ENCODE measurements at places on chromosomes 12 and 14.

DNA sequence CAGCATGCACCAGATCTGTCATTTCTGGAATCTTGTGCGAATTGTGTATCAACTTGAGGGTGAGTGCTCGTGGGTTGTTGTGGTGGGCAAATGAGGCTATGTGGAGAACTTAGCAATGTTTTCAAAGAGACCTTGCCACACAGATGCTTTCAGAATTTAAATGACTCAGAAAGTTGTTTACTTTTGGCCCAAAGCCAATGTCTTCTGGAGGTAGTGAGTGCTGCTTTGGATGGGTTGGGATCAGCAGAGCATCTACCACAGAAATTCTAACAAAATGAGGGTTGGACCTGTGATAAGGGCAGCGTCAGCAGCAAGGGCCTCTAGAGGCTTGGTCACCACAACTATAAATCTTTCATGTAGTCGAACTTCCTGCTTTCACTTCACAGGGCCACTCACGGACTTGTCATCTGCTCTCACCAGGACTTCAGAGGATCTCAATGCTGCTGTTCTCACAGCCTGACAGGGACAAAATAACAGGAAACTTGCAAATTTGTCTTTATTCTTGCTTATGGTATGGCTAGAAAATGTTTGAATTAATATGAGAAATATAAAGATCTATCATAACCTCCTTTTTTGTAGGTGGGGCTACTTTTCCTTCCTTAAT, 111.4 kb downstream of the DACT1 start:
- DNase-seq = peak; percentile 74

- no peak for DNase-seq
These were observed 15.5 kb downstream of the PKP2 start for GRCh38 chr12:32881107-32881506.

DNA sequence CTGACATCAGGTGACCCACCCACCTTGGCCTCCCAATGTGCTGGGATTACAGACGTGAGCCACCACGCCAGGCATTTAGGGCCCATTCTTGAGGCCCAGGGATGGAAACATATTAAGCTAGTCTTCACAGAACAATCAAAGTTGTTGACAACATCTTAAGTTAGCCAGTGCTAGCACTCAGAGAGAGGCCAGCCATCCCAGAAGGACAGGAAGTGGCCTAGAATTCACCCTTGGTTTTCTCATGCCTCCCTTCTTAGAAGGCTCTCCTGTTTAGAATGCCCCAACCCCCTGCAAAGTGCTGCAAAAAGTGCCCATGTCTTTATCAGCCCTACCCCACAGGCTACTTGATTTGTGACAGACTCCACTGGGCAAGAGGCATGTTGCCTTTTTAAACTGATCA, 12.1 kb upstream of the OR6J1 start:
- DNase-seq = no peak

GRCh38 chr12:9651265-9651729, 18.2 kb upstream of the CLEC2D start:
- DNase-seq = peak; percentile 12

GRCh38 chr12:53345486-53346188, 9.5 kb upstream of the SP7 start:
- DNase-seq = no peak

DNA sequence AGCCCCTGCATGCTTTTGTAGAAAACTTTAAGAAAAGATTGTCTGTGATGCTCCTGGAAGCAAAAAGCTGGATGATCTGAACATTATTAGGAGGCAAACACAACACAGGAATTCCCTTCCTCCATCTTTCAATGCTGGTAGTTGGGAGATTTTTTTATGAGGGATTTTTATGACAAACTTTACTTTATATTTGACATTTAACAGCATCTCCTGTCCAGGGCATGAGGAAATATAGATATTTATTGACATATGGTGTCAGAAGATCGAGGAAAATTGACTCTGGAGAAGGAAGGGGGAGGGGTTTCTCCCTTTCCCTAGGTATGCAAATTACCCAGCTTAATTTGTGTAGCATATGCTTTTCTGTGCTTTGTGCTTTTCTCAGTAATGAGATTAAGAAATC, 37.8 kb upstream of the CISTR start:
- no peak for DNase-seq

DNA sequence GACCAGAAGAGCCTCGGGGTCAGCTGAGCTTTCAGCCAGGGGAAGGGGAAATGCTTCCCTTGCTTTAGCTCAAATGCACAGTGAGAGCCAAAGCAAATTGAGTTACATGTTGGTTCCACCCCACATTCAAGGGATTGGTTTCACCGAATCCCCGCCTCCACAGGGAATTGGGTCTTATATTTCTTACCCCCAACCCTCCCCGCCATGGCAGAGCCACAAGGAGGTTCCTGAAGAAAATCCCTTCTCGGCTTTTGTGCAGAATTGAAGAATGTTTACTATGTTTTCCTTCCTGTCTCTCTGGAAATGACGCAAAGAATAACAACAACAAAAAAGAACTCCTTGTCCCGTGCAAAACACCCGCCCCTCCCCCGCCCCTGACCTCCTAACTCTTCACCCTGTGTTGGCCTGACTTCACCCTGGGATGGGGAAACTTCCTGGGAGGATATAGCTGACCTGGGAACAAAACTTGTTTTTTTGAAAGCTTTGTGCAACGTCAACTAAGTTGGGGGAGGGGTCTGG, 21.9 kb upstream of the CIPC start:
- peak; percentile 58 for DNase-seq

- DNase-seq = no peak
These were observed 66.0 kb upstream of the ATP2B1 start for GRCh38 chr12:89774645-89775044.

DNA sequence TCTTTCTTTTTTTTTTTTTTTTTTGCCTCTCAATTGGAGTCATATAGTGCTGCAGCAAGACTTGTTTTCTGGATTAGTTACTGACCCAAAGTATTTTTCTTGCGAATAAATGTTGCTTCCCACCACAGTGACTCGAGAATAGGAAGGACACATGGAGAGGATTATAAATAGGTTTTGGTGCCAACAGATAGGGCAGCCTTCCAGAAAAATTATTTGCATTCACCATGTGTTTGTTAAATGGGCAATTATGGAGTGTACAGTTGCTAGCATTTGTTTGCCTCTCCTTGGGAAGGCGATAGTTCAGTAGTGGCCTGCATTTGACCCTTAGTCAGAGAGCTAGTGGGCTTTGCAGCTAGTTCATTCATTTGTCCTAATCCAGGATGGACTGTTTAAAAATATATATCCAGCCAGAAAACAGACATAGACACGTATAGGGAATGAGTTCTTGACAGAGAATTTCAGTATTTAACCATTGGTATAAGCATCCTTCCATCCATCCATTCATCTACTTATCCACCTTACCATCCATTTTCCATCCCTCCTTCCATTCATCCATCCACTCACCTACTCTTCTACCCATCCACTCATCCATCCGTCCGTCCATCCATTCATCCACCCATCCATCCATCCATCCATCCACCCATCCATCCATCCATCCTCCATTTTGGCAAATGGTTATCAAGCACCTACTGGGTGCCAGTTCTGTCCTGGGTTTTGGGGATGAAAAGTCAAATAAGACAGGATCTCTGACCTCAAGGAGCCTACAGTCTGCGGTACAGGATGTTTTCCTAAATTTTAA, 67.5 kb downstream of the CHST11 start:
- peak; percentile 41 for DNase-seq

DNA sequence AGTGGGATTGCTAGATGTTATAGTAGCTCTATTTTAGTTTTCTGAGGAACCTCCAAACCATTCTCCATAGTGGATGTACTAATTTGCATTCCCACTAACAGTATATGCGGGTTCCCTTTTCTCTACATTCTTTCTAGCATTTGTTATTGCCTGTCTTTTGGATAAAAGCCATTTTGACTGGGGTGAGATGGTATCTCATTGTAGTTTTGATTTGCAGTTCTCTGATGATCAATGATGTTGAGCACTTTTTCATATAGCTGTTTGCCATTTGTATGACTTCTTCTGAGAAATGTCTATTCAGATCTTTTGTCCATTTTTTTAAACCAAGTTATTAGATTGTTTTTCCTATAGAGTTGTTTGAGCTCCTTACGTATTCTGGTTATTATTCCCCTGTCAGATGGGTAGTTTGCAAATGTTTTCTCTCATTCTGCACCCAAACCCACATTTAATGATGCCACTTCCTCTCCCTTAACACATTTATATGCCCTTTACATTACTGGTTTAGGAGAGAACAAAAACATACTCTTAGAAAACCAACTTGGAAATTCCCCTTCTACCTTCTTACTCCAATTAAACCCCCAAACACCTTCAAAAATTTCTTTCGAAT, 48.2 kb downstream of the NELL2 start:
- DNase-seq = no peak

DNA sequence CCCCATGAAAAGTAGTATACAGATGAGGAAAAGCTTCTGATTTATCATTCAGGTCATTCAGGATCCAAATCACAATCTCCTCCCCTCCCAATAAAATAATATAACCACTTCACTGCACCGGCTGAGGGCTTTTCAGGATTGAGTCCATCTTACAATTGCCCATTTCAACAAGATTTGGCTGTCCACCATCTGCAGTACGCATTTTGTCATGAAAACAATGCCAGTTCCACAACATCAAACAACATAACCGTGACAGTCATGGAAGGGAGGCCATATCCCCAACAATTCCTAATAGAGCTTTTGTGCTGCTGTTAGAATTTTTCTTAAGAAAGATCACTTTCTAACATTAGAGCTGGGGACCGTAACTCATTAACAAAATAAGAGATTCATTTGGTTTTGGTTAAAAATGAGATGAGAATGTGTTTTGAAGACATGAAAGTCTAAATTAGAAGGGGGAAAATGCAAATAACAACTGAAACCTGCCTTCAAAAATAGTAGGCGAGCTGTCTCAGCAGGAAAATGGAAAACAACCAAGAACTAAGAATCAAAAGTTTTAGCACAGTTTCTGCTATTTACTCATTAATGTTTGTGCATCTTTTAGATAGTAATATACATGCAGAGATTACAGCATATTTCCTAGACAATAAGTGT, 38.3 kb upstream of the TMTC2 start:
- DNase-seq = no peak

DNA sequence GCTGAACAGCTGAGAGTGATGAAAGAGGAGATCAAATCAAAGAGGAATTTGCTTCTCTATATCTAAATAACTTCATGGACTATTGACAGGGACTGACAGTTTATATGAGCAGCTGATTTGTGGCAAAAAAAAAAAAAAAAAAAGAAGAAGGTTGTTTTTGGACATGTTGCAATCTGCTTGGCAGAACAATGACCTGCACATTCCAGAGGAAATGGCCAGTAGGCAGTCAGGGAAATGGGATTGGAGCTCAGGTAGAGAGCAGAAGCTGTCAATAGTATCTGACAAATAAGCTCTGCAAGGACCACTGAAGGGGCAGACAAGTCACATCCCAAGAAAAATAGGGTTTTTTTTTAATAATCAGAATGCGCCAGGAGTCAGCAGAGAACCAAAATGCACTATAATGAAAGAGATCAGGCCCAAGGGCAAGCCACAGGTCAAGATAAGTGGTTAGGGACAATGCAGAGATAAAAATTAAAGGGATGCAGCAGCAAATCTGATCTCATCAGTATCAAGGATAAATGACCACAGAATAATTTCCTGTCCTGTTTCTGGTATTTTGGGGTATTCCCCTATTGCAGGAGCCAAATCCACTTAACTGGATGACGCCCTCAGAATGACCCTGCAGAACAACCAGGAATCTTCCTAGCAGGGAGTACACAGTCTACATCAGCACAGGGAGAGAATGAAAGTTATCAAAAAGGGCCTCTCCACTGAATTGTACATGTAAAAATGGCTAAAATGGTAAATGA, 22.6 kb upstream of the DUSP16 start:
- DNase-seq = no peak

DNA sequence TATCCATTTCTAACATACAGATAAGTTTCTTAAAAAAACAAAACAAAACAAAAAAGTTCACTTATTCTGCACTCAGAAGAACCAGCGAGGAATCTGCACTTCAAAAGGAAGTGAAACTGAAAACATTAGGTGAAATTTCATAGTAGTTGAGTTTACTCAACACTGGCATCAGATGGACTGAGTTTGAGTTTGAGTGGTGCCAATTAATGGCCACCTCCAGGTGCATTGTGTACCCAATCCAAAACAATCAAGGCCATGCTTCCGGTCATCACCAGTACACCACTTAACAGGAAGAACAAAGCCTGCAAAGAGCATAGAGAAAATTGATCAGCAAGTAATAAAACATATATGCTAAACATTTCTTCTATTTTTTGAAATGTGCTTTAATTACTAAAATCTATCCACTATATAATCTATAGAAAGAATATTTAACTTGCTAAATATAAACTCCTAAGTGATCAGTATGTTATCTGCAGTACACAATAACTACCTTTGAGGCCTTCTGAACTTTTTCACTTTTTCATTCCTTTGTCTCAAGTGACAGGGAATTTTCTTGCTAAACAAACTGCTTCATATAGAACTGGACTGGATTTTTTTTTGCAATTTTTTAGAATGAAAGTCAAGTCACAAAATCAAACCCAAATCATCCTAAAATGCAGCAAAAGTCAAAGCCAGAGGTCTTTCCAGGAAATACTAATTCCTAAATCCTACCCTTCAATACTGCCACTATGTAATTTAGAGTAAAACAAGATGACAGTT, 11.5 kb downstream of the SLC38A2 start:
- DNase-seq = no peak

GRCh38 chr12:7642876-7643309, 22.8 kb downstream of the APOBEC1 start:
- DNase-seq = no peak

DNA sequence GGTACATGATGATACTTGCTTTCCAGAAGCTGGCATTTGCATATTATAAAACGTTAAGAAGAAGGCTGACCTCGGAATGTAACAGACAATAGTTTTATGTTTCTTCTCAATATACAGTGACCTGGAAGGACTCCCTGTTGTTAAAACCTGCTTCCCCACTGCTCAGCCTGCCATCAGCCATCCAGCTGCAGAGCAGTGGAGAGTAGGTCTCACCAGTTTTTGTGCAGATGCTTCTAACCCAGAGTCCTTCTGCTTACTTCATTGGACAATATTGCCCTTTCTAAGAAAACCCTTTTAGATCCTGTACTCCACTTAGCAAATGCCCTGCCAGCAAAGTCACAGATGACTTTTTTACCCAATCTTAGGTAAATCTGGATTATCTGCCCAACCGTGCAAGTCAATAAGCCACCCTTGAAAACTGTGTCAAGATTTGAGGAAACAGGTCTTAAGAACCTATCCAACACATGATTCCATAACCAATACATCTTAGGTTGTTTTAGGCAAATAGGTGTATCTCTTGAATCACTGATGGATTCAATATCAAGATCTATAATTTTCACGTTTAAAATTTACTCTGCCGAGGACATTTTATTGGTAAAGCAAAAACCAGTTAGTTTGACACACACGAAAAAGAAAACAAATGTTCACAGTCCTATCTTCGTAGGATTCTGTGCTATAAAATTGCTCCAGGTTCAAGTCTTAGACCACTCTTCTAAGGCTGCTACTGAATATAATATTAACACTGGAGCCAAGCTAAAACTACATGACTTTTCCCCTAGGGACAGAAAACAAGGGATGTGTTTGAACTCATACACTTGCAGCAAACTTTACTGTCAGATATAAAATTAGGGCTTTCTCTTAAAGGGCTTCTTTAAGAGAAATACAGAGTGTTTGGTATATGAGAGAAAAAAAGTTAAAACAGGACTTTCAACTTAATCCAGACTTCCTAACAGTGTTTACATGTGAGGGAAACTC, 5.7 kb downstream of the PHLDA1 start:
- no peak for DNase-seq

Measured in myocyte (in vitro differentiated cells).